ENCODE measurements at places on chromosomes 5 and 9. TPM values are rescaled to one million over a fixed set of nuclear protein-coding genes. Genes with fewer than 3 reads are reported as not detected.

The FBXL7 gene
- total RNA-seq: 8.6 TPM

DNA sequence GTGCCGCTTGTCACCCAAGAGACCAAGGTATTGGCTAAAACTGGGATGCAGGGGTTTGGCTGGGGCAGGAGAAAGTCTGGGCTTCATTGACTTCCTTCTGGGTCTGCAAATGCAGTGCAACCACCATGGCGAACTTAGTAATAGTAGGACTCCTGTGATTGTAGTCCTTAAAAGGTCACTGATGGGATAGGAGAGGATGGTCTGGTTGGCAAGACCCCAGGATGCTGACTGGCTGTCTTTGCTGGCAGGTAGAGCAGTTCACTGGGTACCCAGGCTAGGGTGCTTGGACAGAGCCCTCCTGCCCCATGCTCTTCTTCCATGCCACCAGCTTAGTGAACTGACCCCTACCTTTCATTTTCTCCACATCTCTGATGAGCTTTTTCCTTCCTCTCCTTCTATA is 37.2 kb downstream of the ANGPTL2 start:
- no peak for DNase-seq

GRCh38 chr9:20658677-20659473 is 25.2 kb upstream of the FOCAD start:
- no peak for DNase-seq

GRCh38 chr9:126388964-126389708 is 62.5 kb downstream of the MVB12B start:
- DNase-seq: no peak

The PTPRD gene
- 29.9 TPM for total RNA-seq

- DNase-seq: no peak
Measured at GRCh38 chr5:103255691-103256090, 2.9 kb upstream of the MACIR start.

The PCDH12 gene
- total RNA-seq: 8.2 TPM

The MYOZ3 gene
- total RNA-seq: 3.1 TPM

DNA sequence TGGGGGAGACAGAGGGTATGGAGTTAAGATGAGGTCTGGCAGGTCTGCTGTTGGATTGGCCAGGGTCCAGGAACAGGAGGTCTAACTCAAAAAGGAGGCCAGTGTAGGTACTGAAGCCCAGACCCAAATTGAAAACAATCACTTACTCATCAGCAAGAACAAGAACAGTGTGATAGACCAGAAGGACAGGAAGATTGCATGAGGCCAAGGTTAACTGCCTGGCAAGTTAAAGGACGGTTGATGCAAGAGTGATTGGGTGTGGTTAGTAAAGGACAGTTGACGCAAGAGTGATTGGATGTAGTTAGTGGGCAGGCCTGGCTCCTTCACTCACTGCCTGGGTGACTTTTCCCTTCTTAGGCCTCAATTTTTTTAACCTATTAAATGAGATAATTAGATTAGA is 132.6 kb downstream of the PDZD2 start:
- DNase-seq: no peak

The GFI1B gene
- total RNA-seq: 0.59 TPM

Data from skin of body (tissue), 3 donors.